ENCODE measurements at places on chromosomes 7 and 10. TPM values are rescaled to one million over a fixed set of nuclear protein-coding genes. Genes with fewer than 3 reads are reported as not detected.

GRCh38 chr7:41116817-41117216 is 586.1 kb downstream of the INHBA start:
- no peaks in the 10 kb centered on the region for H3K4me1 ChIP-seq
- H3K27me3 ChIP-seq, result no peaks in the 10 kb centered on the region
- H3K27ac ChIP-seq, result no peak overlapping the region
- no peak overlapping the region for H3K4me3 ChIP-seq
- H3K36me3 ChIP-seq, result no peaks in the 10 kb centered on the region

DNA sequence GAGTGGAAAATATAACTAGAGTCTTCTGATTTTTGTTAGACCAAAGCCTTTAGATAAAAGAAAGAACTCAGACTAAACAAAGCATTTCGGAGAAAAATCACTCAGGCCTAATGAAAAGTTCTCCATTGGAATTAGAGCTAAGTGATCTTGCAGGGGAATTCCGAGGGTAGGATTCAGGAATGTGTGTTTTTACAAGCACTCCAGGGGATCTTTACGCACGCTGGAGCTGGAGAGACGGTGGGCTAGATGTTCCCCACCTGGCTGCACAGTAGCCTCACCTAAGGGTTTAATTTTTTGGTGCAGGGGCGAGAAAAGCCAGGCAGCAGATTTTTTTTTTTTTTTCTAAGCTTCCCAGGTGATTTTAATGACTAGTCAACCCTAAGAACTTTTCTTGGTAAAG is 7.9 kb upstream of the PAPSS2 start:
- DNase-seq, result no peak
- no peaks in the 10 kb centered on the region for H3K27me3 ChIP-seq
- H3K4me3 ChIP-seq, result no peak overlapping the region
- no peak overlapping the region for H3K27ac ChIP-seq

GRCh38 chr10:114755537-114755936 is 66.0 kb upstream of the FHIP2A start:
- H3K4me3 ChIP-seq, result no peak overlapping the region
- DNase-seq, result no peak
- no peaks in the 10 kb centered on the region for H3K4me1 ChIP-seq
- H3K27me3 ChIP-seq, result no peaks in the 10 kb centered on the region

DNA sequence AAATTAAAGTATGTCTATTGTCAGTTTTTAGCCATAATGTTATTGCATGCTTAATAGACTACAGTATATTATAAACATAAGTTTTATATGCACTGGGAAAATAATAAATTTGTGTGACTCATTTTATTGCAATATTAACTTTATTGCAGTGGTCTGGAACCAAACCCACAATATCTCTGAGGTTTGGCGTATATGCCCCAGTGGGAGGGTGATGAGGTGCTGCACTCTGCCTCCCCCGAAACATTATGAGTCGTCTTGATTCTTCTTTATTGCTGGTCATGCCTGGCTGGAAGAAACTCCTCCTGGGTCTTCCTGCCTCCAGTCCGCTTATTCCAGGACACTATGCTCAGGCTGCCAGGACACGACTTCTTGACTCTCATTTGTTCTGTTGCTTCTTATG is 88.4 kb downstream of the MTPN start:
- no peak overlapping the region for H3K27ac ChIP-seq
- no peaks in the 10 kb centered on the region for H3K4me1 ChIP-seq
- H3K27me3 ChIP-seq, result no peaks in the 10 kb centered on the region
- no peak overlapping the region for H3K4me3 ChIP-seq
- H3K36me3 ChIP-seq, result no peaks in the 10 kb centered on the region

- H3K27ac ChIP-seq, result no peak overlapping the region
Observed at GRCh38 chr7:157480371-157481050, 143.7 kb downstream of the DNAJB6 start.

GRCh38 chr7:114530057-114530611 is 115.5 kb downstream of the FOXP2 start:
- no peaks in the 10 kb centered on the region for H3K36me3 ChIP-seq
- no peak overlapping the region for H3K4me3 ChIP-seq

DNA sequence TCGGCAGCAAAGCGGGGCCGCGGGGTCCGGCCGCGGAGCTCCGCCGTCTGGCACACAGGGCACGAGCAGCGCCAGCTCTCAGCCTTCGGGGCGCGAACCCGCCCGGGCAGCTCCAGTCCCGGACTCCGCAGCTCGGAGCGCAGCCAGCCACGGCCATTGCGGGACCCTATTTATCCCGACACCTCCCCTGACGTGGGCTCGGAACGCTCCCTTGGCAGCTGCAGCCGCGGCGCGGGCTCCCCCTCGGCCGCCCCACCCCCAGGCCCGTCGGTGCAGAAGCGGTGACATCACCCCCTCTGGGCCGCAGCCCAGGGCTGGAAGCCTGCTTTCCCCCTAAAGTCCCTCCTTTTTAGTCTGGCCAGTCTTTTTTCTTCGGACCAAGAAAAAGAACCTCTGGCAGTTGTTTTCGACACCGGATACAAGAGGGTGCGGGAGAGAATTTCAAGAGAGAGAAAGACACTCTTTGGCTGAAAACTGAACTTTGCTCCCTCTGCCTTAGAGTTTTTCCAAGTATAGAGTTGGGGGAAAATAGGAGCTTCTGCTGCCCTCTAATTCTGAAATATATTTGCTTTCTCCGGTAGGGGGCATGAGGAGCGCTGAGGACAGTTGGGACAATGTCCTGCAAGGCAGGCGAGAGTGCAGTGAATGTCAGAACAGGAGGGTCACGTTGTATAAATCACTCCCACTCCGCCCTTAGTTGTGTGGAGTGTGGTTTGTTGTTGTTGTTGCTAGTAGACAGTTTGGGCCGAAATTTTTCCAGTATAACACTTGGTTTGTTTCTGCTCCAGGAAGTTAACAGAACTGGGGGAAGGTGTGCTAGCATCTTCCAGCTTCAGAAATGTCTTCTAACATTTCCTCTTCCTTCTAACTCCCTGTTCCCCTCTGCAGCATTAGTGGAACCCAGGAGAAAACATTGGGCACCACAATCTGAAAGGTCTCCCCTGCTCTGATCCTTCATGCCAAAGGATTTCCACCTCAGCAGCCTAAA is at the start of gene SFRP4:
TSS of gene SFRP4 (minus strand) at position 145 of the 988 bp plus-strand sequence. CDS start 280 bp downstream, outside the sequence.
- peak within 1 kb of the TSS; percentile 75 for H3K4me3 ChIP-seq
- peak within 1 kb of the TSS; percentile 74 for H3K27ac ChIP-seq
- H3K27me3 ChIP-seq, result no peaks in the 10 kb centered on the region
- H3K36me3 ChIP-seq, result no peaks in the 10 kb centered on the region

DNA sequence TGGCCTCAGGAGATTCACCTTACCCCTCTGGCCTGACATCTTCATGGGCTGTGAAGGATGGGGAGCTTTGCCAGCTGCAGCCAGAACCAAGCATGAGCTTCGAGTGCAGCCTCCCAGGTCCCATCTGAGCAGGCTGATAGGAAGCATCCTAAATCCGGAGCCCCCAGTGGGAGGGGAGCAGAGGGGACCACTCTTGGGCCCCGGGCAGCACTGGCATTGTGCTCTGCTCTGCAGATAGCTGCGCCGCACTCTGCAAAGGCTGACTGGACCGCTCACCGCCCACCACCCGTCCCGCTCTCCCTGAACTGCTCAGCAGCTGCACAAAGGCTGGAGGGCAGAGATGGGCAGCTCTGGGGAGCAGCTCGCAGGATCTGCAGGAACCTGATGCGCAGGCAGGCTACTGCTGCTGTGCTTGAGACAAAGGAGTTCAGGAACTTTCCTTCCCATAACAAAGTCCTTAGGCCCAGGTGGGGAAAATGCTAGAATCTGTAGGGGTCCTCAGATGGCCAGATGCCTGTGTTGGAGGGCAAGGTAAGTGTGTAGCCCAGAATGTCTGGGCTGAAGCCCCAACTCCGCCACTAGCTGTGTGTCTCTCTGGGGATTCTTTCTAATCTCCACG is 51.8 kb downstream of the ARHGAP22 start:
- DNase-seq, result no peak
- no peaks in the 10 kb centered on the region for H3K27me3 ChIP-seq
- no peaks in the 10 kb centered on the region for H3K36me3 ChIP-seq
- H3K4me1 ChIP-seq, result peaks cover 26% of the 10 kb centered on the region

GRCh38 chr10:122331615-122332446 is 42.7 kb upstream of the PLEKHA1 start:
- no peak overlapping the region for H3K27ac ChIP-seq
- H3K27me3 ChIP-seq, result no peaks in the 10 kb centered on the region
- DNase-seq, result no peak
- H3K36me3 ChIP-seq, result no peaks in the 10 kb centered on the region
- H3K4me3 ChIP-seq, result no peak overlapping the region

ADARB2 gene
- total RNA-seq, result 3.1 TPM

- no peaks in the 10 kb centered on the region for H3K27me3 ChIP-seq
- H3K36me3 ChIP-seq, result no peaks in the 10 kb centered on the region
- peak overlapping the region; percentile 1 for H3K4me3 ChIP-seq
- DNase-seq, result no peak
Observed at GRCh38 chr7:5767066-5767465, 14.4 kb downstream of the RNF216 start.

DNA sequence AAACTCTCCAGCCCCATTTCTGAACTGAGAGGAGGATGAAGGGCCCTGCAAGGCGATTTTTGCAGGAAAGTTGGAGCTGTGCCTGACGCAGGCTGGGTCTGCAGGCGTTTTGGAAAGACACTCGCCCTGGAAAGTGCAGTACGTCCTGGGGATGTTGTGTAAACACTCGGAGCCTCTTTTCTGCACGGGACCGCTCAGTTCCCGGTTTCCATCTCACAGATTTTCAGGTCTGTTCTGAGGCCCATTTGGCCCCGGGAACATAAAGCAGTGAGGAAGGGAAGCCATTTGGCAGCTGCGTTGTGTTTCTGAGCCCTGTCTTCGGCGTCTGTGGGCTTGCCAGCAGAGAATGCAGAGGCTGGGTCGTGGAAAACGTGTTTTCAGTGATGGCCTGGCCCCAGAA is 655.0 kb upstream of the MGMT start:
- H3K36me3 ChIP-seq, result no peaks in the 10 kb centered on the region
- no peak overlapping the region for H3K4me3 ChIP-seq
- no peak for DNase-seq
- H3K27ac ChIP-seq, result no peak overlapping the region
- no peaks in the 10 kb centered on the region for H3K4me1 ChIP-seq
- no peaks in the 10 kb centered on the region for H3K27me3 ChIP-seq

DNA sequence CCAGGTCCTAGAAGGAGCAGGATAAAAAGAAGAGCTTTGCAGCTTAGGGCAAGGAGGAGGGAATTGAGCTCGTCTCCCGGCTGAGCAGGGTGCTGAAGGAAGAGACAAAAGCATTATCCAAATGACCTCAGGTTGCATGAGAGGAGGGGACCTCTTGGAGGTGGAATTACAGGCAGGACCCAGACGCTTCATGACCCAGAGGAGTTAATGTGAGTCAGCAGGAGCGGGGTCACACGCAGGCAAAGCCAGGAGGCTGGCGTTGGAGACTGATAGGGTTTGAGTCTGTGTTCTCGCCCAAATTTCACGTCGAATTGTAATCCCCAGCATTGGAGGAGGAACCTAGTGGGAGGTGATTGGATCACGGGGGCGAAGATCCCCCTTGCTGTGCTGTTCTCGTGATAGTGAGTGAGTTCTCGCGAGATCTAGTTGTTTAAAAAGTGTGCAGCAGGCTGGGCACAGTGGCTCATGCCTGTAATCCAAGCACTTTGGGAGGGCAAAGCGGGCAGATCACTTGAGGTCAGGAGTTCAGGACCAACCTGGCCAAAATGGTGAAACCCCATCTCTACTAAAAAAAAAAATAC is 63.7 kb upstream of the AUTS2 start:
- no peak overlapping the region for H3K27ac ChIP-seq
- H3K4me3 ChIP-seq, result no peak overlapping the region
- DNase-seq, result no peak
- no peaks in the 10 kb centered on the region for H3K27me3 ChIP-seq
- H3K36me3 ChIP-seq, result no peaks in the 10 kb centered on the region

- H3K36me3 ChIP-seq, result no peaks in the 10 kb centered on the region
- H3K27ac ChIP-seq, result no peak overlapping the region
- H3K4me1 ChIP-seq, result no peaks in the 10 kb centered on the region
- DNase-seq, result no peak
- H3K4me3 ChIP-seq, result no peak overlapping the region
Observed at GRCh38 chr10:6035931-6036575, 26.1 kb downstream of the IL2RA start.

GRCh38 chr10:123442901-123443300 is 223.3 kb upstream of the GPR26 start:
- no peak for DNase-seq
- no peaks in the 10 kb centered on the region for H3K36me3 ChIP-seq
- no peaks in the 10 kb centered on the region for H3K4me1 ChIP-seq
- no peak overlapping the region for H3K4me3 ChIP-seq
- no peak overlapping the region for H3K27ac ChIP-seq

SPDYE8 gene
- not detected for total RNA-seq

GRCh38 chr7:18053177-18053928 is 25.7 kb upstream of the PRPS1L1 start:
- H3K27me3 ChIP-seq, result no peaks in the 10 kb centered on the region
- H3K27ac ChIP-seq, result no peak overlapping the region
- no peaks in the 10 kb centered on the region for H3K36me3 ChIP-seq

- H3K4me3 ChIP-seq, result no peak overlapping the region
- no peaks in the 10 kb centered on the region for H3K36me3 ChIP-seq
- H3K27me3 ChIP-seq, result no peaks in the 10 kb centered on the region
- H3K27ac ChIP-seq, result no peak overlapping the region
Observed at GRCh38 chr10:81109200-81109752, 571.6 kb downstream of the SH2D4B start.

TRA2A gene
- total RNA-seq, result 55.0 TPM

- peaks cover 7% of the 10 kb centered on the region for H3K4me1 ChIP-seq
- no peak overlapping the region for H3K4me3 ChIP-seq
- no peak overlapping the region for H3K27ac ChIP-seq
- no peak for DNase-seq
Observed at GRCh38 chr7:38220452-38220851, 42.4 kb downstream of the STARD3NL start.

- H3K27ac ChIP-seq, result peak overlapping the region; percentile 62
- H3K36me3 ChIP-seq, result no peaks in the 10 kb centered on the region
- no peaks in the 10 kb centered on the region for H3K4me1 ChIP-seq
- H3K4me3 ChIP-seq, result peak overlapping the region; percentile 84
Observed at GRCh38 chr10:28677888-28678686, 766 bp downstream of the BAMBI start.

Data from thoracic aorta (tissue), 2 donors.